ENCODE measurements at places on chromosomes 13 and 19.

DNA sequence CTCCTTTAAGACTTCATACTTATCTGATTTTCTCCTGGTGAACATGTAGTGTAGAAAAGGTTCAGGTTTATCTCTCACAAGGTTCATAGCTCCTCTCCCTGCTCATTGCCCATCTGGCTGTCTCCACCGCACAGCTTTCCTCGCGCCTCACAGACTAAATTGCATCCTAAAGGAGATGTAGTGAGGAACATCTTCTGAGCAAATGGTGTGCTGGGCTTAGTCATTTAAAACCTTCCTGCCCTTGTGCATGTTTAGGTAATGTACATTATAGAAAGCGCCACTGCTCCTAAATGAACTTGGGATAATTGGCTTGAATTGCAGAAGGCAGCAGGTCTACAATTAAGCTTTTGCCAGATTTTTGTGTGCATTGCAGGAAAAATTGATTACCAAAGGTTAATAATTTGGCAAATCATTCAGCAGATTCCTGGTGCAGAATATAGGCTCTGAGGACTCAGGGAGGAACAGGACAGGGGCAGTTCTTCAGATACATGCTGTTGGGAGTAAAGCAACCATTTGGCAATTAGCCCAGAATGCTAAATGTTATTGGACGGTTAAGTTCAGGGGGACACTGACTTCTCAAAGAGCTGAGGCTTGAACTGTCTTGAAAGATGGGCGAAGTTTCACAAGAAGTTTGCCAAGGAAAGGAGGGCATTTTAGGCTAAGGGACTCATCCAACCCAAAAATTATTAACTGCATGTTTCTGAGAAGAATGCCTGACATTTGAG lies 108.4 kb upstream of the CLDN10 start:
- no peak overlapping the region for H3K27ac ChIP-seq
- H3K4me1 ChIP-seq = peaks cover 5% of the 10 kb centered on the region
- no peaks in the 10 kb centered on the region for H3K36me3 ChIP-seq

- H3K27me3 ChIP-seq = peaks cover 3% of the 10 kb centered on the region
- H3K4me1 ChIP-seq = no peaks in the 10 kb centered on the region
- no peak for DNase-seq
- no peak overlapping the region for H3K27ac ChIP-seq
- no peaks in the 10 kb centered on the region for H3K36me3 ChIP-seq
Measured at GRCh38 chr19:42965176-42965575, 28.2 kb upstream of the PSG7 start.

DNA sequence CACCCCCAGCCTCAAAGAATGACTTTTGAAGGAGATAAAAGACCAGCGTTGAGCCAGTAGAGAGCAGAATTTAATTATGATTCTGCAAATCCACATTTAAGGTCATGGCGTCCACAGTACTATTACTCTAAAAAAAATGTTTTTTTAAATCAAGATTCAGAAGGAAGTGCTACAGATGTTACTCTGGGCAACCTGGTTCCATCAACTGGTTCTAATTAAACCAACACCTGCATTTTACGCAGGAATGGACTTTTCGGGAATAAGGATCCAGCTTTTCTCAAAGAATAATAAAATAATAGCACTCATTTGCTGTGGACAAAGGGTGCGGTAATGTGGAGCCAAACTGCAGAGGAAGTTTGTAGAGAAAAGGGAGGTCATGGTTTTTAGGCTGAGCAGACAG lies 62.9 kb upstream of the IPO5 start:
- no peaks in the 10 kb centered on the region for H3K36me3 ChIP-seq
- H3K27ac ChIP-seq = no peak overlapping the region
- H3K4me3 ChIP-seq = no peak overlapping the region
- no peak for DNase-seq

DNA sequence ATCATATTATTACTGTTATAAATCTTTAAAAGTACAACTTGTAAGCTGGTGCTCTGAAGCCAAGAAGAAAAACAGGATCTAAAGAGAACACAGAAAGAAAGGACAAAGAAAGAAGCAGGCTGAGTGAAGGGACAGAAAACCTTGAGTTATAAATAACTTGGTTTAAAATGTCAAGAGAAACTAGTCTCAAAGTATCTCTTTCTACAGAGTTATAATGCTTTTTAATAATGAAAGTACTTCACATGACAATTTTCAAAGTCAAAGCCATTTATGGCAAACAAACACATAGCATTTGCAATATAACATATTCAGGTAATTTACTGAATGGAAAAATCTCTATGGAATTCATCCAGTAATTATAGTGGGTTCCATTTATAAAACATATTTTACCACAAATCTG lies 33.4 kb downstream of the CAB39L start:
- no peak for DNase-seq
- no peak overlapping the region for H3K4me3 ChIP-seq
- H3K27me3 ChIP-seq = no peaks in the 10 kb centered on the region
- H3K27ac ChIP-seq = no peak overlapping the region

DNA sequence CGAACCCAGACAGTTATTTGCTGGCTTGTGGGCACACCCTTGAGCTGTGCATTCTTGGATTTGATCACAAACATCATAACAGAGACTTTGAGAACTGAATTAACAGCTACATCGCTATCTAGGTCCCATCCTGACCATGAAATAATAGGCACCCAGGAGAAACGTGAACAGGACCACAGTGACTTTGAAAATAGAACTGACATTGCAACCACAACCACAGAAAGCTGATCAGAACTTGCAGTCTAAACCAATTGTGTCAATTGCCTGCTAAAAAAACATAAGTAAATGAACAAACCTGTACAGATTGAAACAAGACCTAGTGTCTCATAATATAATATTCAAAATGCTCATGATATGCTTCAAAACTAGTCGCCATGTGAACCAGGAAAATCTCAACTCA lies 18.3 kb upstream of the KATNAL1 start:
- H3K4me1 ChIP-seq = peaks cover 8% of the 10 kb centered on the region
- no peak overlapping the region for H3K4me3 ChIP-seq
- H3K36me3 ChIP-seq = no peaks in the 10 kb centered on the region

DNA sequence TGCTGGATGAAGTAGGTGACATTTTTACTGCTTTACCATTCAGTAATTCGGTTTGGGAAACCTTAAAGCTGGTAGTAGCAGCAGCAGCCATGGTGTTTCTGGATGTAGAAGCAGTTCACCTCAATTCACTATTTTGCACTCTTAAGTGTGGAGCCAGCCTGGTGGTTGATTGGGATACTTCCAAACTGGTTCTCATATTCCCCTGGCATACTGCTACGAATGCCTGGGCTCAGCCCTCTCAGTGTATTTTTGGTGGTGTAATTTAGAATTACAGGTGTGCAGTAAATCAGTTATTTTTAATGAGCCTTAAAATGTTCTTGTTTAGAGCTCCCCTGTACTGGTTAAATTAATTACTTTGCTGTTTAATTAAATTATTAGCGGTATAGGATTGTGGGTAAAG lies 12.4 kb downstream of the HNRNPM start:
- H3K4me1 ChIP-seq = peaks cover 29% of the 10 kb centered on the region
- H3K36me3 ChIP-seq = peaks cover 14% of the 10 kb centered on the region
- DNase-seq = no peak

GRCh38 chr19:50702158-50702870 lies 17.3 kb downstream of the SHANK1 start:
- H3K4me1 ChIP-seq = peaks cover 1% of the 10 kb centered on the region
- H3K27me3 ChIP-seq = peaks cover 21% of the 10 kb centered on the region
- no peak overlapping the region for H3K4me3 ChIP-seq
- no peak for DNase-seq
- no peak overlapping the region for H3K27ac ChIP-seq

DNA sequence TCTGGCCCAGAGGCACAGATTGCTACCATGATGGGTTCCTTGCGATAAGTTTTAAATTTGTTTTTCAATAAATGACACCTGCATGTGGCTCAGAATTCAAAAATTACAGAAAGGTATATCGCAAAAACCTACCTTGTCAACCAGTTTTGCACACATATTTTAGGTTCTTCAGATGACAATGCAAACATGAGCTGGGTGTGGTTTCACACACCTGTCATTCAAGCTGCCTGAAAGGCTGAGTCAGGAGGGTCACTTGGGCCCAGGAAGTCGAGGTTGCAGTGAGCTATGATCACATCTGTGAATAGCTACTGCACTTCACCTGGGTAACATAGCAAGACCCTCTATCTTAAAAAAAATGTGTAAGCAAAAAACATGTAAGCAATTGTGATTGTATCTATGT lies 56.1 kb downstream of the DNM2 start:
- H3K36me3 ChIP-seq = peaks cover 25% of the 10 kb centered on the region
- no peaks in the 10 kb centered on the region for H3K27me3 ChIP-seq
- peaks cover 10% of the 10 kb centered on the region for H3K4me1 ChIP-seq
- DNase-seq = no peak
- H3K4me3 ChIP-seq = no peak overlapping the region

DNA sequence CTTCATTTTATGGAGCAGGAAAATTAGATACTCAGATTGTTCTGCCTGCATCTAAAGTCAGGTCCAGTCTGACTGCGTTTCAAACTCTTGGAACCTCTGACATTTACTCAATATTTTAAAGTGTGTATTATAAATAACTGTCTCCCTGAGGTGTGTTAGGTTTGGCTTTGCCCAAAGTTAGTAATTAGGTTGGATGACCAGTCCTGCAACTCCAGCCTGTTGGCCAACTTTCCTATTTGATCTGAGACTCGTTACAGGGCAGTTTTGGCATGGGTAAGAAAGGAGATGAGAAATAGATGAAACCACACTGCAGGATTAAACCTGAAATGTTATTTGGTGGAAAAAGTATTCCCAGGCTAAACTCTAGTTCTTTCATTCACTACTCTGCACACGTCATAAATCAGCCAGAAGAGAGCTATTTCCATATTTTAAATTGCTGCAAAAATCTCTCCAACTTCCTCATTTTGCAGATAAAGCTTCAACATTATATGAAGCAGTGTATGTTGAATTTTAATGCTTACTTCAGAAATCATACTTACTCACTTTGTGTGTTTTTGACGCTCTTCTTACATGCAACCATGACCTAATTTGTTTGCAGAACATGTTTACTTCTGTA lies 357.1 kb downstream of the DCT start:
- H3K36me3 ChIP-seq = no peaks in the 10 kb centered on the region
- H3K27ac ChIP-seq = no peak overlapping the region
- H3K4me3 ChIP-seq = no peak overlapping the region

DNA sequence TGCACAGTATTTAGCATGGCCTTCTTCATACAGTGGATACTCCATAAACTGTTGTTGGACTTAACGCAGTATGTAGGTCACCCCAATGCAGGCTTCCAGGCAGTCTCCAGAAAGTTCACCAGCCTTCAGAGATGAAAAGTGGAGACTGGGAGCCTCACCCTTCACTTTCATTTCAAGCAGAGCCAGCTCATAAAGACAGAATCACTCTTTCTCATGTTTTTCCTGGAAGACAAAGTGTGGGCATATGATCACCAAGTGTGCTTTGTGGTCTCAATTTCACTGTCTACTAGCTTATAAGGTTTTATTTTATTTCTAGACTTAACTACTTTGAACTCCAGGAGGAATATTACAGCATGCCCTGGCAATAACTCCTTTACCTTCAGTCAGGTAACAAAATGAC lies 26.3 kb upstream of the TNFSF11 start:
- no peak overlapping the region for H3K4me3 ChIP-seq
- H3K4me1 ChIP-seq = peaks cover 16% of the 10 kb centered on the region
- H3K36me3 ChIP-seq = no peaks in the 10 kb centered on the region
- DNase-seq = no peak
- no peaks in the 10 kb centered on the region for H3K27me3 ChIP-seq

DNA sequence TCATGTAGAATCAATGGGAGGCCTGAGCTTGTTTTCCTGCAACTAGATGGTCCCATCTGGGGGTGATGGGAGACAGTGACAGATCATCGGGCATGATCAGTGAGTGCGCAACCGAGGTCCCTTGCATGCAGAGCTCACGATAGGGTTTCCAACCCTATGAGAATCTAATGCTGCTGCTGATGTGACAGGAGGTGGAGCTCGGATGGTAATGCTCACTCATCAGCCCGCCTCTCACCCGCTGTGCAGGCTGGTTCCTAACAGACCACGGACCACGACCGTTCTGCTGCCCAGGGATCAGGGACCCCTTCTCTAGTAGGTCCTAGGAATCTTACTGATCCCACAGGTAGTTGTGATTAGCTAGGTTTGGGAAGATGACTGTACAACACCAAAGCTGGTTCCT lies 23.5 kb upstream of the GARRE1 start:
- no peak for DNase-seq
- peaks cover 22% of the 10 kb centered on the region for H3K36me3 ChIP-seq
- H3K27ac ChIP-seq = no peak overlapping the region
- peaks cover 26% of the 10 kb centered on the region for H3K4me1 ChIP-seq
- H3K4me3 ChIP-seq = no peak overlapping the region

GRCh38 chr13:110617321-110618072 lies 2.2 kb downstream of the NAXD start:
- peaks cover 18% of the 10 kb centered on the region for H3K4me1 ChIP-seq
- no peaks in the 10 kb centered on the region for H3K27me3 ChIP-seq
- no peak for DNase-seq
- H3K36me3 ChIP-seq = peaks cover 6% of the 10 kb centered on the region
- no peak overlapping the region for H3K27ac ChIP-seq
- peak overlapping the region; percentile 19 for H3K4me3 ChIP-seq

GRCh38 chr13:53398051-53398450 lies 369.4 kb downstream of the OLFM4 start:
- no peaks in the 10 kb centered on the region for H3K27me3 ChIP-seq
- H3K4me1 ChIP-seq = no peaks in the 10 kb centered on the region
- no peak for DNase-seq
- no peak overlapping the region for H3K27ac ChIP-seq

GRCh38 chr13:110641055-110642015 lies 26.0 kb downstream of the NAXD start:
- DNase-seq = no peak
- no peaks in the 10 kb centered on the region for H3K4me1 ChIP-seq
- H3K27ac ChIP-seq = no peak overlapping the region
- H3K36me3 ChIP-seq = peaks cover 9% of the 10 kb centered on the region
- H3K27me3 ChIP-seq = no peaks in the 10 kb centered on the region

- H3K36me3 ChIP-seq = no peaks in the 10 kb centered on the region
- DNase-seq = no peak
- peaks cover 28% of the 10 kb centered on the region for H3K27me3 ChIP-seq
- H3K4me3 ChIP-seq = no peak overlapping the region
Measured at GRCh38 chr13:52906122-52906903, 57.9 kb upstream of the PCDH8 start.

DNA sequence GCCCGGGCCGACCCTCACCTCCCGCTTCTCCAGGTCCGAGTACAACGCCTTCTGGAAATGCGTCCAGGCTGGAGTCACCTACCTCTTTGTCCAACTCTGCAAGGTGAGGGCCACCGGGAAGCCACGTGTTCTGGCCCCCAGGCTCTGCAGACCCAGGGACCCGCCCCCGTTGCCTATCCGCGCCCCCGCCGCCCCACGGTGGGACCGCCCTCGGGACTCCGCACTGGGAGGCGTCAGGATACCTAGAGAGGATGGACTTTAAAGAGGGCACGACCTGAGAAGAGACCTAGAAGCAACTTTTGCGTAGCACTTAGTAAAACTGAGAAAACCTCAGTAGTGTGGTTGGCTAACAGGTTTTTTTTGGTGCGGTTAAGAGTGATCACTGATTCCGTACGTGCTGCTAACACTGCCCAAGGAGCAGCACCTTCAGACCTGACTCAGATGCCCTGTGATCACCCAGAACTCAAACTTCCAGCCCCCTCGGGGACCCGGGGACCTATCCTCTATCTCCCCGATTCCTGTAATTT lies 492 bp downstream of the TMEM147 start:
- no peaks in the 10 kb centered on the region for H3K36me3 ChIP-seq
- H3K4me1 ChIP-seq = peaks cover 23% of the 10 kb centered on the region
- H3K27me3 ChIP-seq = no peaks in the 10 kb centered on the region
- peak overlapping the region; percentile 91 for H3K27ac ChIP-seq
- DNase-seq = peak; percentile 68
